ENCODE measurements at places on chromosomes 11 and 22.

DNA sequence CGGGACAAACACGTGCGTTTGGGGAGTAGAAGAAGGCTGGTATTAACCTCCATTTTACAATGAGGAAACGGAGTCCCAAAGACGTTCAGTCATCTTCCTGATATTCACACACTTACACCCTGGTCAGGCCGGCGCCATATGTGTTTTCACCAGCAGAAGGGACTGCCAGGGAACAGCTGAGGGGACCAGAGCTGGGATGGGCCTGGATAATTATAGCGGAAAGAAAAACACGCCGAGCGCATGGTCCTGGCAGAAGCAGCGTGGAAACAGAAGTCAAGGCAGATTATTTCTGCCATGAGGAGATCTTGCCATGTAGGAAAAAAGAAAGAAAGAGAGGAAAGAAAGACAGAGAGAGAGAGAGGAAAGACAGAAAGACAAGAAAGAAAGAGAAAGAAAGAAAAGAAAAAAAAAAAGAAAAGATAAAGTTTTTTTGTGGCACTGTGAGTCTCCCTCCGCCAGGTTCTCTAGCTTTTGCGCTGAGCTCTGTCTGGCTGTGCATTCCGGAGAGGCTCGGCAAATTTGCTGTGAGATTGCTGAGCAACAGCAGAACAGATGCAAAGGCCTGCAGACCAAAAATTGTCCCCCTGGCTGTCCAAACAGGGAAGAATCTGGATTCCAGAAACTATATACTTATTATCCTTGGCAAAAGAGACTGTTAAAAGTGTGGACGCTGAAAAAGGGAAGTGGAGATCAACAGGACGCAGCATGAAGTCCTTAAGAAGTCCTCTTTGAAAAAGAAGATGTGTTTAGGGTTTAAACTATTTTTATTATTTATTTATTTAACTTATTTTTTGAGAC lies 1.3 kb upstream of the UCP2 start:
- DNase-seq = no peak

DNA sequence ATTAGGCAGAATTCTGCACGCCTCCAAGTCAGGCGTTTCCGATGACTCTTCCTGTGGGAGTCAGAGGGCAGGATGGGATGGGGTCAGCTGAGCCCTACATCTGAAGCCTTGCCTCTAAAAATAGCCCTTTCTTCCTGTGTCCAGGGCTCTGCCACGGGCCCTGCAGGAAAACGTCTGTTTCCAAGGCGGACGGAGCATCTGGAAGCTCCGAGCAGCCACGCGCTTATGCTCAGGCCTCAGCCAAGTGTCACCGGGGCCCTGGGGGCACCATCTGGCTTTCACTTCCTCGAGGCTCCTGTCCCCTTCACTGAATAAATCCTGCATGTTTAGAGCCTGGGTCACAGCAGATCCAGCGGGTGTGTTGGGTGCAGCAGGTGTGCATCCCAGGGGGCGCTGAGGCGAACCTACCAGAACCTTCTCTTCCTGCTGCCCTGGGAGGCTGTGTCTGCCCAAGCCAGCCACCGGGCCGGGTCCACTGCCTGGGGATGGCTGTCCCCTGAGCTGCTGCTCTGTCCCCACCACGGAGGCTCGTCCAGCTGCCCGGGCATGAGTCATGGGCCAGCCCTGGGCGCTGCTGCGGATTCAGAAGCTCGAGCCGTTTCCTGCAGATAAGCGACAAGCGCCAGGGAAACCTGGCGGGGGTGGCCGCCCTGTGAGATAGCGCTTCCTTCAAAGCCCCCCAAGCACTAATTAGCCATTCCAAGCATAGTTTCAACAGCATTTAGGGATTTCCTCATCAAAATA lies 32.0 kb upstream of the LINC01488 start:
- peak; percentile 91 for DNase-seq

DNA sequence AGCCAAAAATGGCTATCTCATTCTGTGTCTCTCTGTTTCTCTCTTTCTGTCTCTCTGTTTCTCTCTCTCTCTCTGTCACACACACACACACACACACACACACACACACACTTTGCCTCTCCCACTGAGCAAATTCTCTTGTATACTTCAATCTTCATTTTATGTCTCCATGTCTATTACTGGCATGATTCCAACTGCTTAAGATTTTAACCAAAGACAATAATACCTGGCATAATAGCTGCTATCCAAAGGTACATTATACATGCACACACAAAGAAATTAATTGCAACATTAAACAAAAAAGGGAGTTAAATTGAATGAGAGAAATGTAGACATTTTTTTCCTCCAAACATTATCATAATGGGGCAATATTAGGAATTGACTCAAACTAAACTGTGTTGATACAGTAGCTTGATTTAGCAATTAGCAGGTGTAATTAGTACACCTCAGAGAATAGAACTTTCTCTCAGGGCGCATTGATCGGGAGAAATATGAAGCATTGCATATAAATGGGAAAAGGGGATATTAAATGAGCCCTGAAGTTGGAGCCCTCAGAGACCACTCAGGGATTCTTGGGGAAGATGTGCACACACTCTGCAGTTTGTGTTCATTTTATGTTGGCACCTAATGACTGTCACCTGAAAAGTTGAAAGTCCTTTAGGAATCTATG lies 17.4 kb upstream of the SLC1A2 start:
- no peak for DNase-seq

DNA sequence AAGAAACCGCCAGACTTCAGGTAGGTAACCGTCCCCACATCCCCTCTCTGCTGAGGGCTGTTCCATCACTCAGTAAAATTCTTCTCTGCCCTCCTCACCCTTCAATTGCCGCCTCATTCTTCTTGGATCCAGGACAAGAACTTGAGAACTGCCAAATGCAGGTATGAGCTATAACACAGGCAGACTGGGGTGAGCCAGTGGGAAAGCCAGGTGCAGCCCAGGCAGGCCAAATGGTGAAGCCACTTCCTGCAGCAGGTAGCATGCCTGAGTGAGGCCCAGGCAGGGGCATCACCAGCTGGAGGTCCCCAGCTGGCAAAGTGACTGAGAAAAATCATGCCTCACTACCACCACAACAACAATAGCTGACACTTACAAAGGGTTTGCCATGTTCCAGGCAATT lies 22.4 kb upstream of the API5 start:
- DNase-seq = no peak

GRCh38 chr22:29901354-29901753 lies 18.4 kb downstream of the MTMR3 start:
- no peak for DNase-seq
